ENCODE measurements at places on chromosomes 4 and X.

DNA sequence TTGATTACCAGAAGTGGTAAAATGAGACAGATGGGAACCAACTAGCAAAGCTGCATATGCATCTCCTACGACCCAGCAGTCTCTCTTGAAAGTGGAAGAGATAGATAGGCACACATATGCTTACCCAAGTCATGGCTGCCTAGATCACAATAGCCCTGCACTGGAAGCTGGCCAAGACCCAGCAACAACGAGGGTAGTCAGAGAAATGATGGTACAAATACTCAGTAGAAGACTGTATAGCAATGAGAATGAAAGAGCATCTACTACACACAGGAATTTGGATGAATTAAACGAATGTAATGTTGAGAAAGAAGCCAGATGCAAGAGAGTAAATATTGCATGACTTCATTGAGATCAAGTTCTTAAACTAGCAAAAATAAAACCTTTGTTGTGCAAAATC, 100.3 kb upstream of the FAT1 start:
- no peak for DNase-seq

GRCh38 chr4:98945297-98945850, 16.4 kb upstream of the EIF4E start:
- no peak for DNase-seq

DNA sequence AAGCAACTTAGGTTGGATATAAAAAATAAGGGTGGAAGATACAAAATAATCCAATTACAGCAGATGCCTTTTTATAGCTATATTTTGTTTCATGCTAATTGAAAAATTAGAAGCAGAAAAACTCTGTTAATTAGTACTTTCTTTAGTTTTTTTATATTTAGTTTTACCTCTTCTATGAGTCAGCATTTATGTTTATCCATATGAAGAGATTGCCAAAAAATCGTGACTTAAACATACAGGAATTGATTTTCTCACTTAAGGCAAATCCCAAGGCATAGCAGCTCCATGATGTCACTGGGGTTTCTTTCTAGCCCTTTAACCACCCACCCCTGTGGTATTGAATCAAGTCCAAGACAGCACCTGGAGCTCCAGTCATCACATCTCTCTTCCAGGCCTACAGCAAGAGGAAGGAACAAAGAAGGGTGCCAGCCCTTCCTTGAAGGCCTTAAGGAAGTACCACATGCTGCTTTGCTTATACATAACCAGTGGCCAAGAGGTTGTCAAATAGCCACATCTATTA, 365.8 kb upstream of the TENM3 start:
- no peak for DNase-seq

GRCh38 chr4:142406499-142406835, 439.6 kb downstream of the INPP4B start:
- DNase-seq, result no peak

GRCh38 chr4:113525521-113525920, 236.0 kb downstream of the CAMK2D start:
- no peak for DNase-seq

DNA sequence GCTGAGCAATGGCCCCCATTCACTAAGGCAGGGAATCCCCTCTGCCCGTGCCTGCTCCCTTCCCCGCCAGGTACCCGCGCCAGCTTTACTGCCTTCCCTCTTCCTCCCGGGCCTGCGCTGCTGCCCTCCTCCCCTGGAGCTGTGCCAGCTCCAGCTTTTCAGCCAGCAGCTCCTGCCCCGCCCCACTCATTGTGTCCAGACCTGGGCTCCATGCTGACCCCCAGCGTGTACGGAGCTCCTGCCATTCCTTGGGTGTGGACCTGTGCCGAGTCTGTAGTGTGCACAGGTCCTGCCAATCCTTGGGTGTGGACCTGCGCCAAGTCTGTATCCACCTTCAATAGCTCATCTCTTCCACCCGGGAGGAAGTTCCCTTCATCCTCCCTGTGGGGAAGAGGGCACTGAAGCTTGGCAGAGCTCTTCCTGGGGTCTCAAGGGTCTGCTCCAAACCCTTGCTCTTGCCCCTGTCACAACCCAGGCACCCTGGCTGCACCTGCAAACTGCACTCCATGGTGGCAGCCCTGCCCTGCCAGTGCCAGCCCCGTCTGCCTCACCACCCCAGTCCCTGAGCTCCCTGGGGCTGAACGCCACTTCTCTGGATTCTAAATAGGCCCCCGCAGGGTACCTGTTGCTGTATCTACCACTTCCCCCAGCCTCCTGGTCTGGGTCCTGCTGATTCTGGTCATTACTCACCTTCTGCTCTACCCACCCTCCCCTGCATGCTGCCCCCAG, 63.9 kb downstream of the TRMT44 start:
- DNase-seq, result no peak

Data from activated T-cell treated with anti-CD3 and anti-CD28 coated beads for 1 hour (primary cell).